RWPE2 (cell line): ENCODE measurements at places on chromosomes 7 and 10.

DNA sequence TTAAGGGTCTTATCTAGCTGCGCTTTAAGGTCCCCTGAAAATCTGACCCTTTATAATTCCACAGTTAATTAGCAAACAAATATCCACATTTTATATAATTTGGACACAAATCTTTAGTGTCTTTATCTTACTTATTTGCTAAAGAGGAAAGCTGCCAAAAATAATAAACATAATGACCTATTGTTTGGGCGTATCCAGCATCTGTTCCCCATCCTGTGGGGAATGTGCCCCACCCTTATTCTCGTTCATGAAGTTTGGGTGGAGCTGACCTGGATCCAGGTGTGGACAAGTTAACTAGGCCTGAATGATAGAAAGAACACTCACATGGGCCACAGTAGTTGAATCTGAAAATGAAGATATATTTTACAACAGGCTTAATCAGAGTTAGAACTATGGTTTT, 218.3 kb downstream of the CRPPA start:
- H3K27ac ChIP-seq = peak overlapping the region; percentile 39
- no peaks in the 10 kb centered on the region for H3K36me3 ChIP-seq
- no peaks in the 10 kb centered on the region for H3K27me3 ChIP-seq
- peaks cover 29% of the 10 kb centered on the region for H3K4me1 ChIP-seq
- DNase-seq = no peak

DNA sequence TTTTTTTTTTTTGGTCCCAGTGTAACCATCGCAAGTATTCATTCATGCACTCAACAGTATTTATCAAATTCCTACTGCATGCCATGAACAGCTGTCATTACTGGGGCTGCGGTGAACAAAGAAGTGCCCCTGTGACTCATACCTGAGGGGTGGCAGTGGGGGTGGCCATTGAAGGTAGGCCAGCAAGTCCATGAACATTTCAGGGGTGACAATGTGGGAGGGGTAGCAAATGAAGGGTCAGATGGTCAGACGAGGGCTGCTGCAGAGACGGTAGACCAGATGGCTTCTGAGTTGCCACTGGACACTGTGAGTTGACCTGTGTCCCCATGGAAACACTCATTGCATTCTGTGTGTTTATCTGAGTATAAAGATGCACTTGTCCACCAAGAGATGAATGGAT, 92.5 kb upstream of the PITRM1 start:
- no peaks in the 10 kb centered on the region for H3K27me3 ChIP-seq
- DNase-seq = no peak
- H3K4me3 ChIP-seq = no peak overlapping the region
- H3K36me3 ChIP-seq = no peaks in the 10 kb centered on the region

- no peaks in the 10 kb centered on the region for H3K36me3 ChIP-seq
- H3K4me1 ChIP-seq = no peaks in the 10 kb centered on the region
- no peak overlapping the region for H3K27ac ChIP-seq
- DNase-seq = no peak
These were observed 128.4 kb downstream of the ADAM12 start for GRCh38 chr10:126259760-126260479.

- H3K4me1 ChIP-seq = peaks cover 11% of the 10 kb centered on the region
- H3K27me3 ChIP-seq = no peaks in the 10 kb centered on the region
- DNase-seq = no peak
- H3K36me3 ChIP-seq = no peaks in the 10 kb centered on the region
- H3K4me3 ChIP-seq = no peak overlapping the region
These were observed 5.8 kb downstream of the CFAP69 start for GRCh38 chr7:90250601-90251303.

DNA sequence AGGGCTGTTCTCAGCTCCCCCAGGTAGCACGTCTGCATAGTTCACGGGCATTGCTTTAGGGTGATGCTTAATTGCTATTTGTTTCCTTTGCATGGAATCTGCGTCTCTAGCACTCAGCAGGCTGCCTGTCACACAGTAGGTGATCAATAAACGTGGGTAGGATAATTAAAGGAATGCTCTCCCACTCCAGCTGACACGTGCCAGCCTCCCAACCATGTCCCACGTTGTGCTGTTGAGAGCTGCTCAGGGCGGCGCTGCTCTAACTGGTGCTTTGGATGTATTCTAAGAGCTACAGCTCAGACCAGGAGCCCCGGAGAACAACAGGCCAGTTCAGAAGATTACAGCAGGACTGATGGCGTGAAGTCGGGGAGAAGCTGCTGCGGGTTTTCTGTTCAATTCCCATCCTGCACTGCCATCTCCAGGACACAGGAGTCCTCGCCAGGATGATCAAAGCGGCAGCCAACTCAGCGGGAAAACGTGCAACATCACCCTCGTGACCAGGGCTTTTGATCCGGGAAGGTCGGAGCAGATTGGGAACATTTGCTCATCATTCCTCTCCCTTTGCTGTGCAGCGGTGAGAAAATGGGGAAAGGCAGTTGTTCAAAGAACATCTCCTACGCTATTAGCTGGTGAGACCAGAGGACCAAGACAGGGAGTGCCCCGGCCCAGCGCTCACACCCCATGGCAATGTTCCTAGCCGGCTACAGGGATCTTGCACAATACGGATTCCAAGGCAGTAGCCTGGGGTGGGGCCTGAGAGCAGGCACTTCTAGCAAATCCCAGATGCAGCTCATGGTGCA, 50.5 kb upstream of the FOXK1 start:
- DNase-seq = peak; percentile 86
- peak overlapping the region; percentile 18 for H3K4me3 ChIP-seq
- no peaks in the 10 kb centered on the region for H3K36me3 ChIP-seq
- H3K27ac ChIP-seq = peak overlapping the region; percentile 43
- no peaks in the 10 kb centered on the region for H3K27me3 ChIP-seq

GRCh38 chr10:112898540-112899390, 51.3 kb upstream of the TCF7L2 start:
- no peak for DNase-seq
- H3K36me3 ChIP-seq = no peaks in the 10 kb centered on the region
- H3K27ac ChIP-seq = no peak overlapping the region
- no peaks in the 10 kb centered on the region for H3K4me1 ChIP-seq
- no peaks in the 10 kb centered on the region for H3K27me3 ChIP-seq

DNA sequence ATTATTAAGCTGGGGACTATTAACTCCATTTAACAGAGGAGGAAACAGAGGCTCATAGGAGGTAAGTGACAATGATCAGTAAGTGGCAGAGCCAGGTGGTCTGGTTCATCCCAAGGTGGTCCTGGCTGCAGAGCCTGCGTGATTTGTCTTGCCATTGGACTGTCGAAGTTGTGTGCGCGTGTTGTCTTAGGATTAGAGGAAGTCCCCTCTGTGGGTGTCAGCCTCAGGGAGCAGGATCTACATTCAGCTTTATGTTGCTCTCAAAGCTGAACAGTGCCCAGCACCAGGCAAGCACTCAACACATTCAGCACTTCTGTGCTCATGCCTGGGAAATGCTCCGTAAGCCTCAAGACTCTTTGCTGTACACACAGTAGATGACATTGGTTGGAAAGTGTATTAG, 139.5 kb downstream of the HERPUD2 start:
- H3K27ac ChIP-seq = no peak overlapping the region
- H3K36me3 ChIP-seq = no peaks in the 10 kb centered on the region
- H3K27me3 ChIP-seq = no peaks in the 10 kb centered on the region
- no peak for DNase-seq
- H3K4me1 ChIP-seq = peaks cover 7% of the 10 kb centered on the region
- H3K4me3 ChIP-seq = no peak overlapping the region

DNA sequence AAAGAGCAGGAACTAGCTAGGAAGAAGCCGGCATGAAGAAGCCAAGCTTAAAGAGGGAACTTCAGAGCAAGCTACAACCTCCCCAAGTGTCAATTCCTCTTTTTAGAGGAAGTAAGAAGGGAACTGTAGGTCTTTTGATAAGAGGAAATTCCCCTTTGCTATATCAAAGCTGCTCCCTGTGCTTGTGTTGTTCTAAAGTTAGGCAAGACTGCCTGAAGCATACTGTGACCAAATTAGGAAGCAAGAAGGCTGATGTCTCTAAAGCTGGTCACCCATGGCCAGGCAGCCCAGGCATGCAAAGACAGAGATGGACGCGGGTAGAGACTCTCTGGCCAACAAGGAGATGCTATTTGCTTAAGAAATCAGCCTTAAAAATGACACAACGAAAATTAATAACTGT, 87.9 kb downstream of the RNF216 start:
- H3K4me1 ChIP-seq = peaks cover 39% of the 10 kb centered on the region
- H3K36me3 ChIP-seq = peaks cover 6% of the 10 kb centered on the region; the same call in 1 of the 2 replicates
- H3K4me3 ChIP-seq = no peak overlapping the region
- no peak for DNase-seq
- H3K27ac ChIP-seq = peak overlapping the region; percentile 93

- no peaks in the 10 kb centered on the region for H3K36me3 ChIP-seq
- no peaks in the 10 kb centered on the region for H3K4me1 ChIP-seq
- H3K27ac ChIP-seq = no peak overlapping the region
- H3K4me3 ChIP-seq = no peak overlapping the region
- DNase-seq = no peak
These were observed 574.3 kb upstream of the FOXK1 start for GRCh38 chr7:4107839-4108238.

DNA sequence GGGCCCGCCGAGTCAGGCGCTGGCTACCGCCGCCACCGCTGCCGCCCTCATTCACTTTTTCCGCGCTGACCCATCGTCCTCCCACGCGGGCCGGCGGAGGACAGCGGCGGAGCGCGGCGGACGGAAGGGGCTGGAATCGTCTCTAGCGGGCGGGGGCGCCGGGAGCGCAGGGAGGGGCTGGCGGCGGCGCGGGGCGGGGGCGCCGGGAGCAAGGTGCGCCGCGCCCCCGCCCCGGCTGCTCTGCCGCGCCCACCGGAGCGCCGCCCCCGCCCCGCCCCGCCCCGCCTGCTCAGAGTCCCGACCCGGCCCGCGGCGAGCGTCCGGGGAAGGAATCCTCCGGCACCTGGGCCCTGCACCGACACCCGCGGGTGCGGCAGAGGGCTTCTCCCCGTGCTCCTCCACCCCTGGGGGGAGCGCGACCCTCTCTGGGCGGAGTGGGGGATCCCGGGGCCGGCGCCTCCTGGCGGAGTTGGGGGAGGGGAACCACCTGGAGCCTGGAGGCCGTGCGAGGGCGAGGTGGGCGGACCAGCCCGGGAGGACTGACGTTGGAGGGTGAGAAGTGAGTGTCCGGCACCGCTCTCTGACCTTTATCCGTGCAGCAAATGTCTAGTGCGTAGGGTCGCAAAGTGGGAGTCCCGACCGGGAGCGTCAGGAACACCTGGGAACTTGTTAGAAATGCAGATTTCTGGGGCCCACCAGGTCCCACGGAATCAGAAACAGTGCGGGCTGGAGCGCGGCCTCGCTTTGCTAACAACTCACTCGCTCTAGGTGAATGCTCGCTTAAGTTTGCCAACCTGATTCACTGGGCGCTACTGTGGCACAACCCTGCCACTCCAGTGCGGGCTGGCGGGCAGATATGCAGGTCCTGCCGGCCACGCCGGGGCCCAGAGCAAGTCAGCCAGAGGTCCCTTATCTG, at the start of gene COBL:
Gene COBL (minus strand): TSS at position 144 of the 916 bp plus-strand sequence. CDS start 176 bp downstream, outside the sequence.
- no peaks in the 10 kb centered on the region for H3K36me3 ChIP-seq
- no peaks in the 10 kb centered on the region for H3K4me1 ChIP-seq
- H3K4me3 ChIP-seq = peak within 1 kb of the TSS; percentile 52
- DNase-seq = no peak
- peak within 1 kb of the TSS; percentile 23 for H3K27ac ChIP-seq

DNA sequence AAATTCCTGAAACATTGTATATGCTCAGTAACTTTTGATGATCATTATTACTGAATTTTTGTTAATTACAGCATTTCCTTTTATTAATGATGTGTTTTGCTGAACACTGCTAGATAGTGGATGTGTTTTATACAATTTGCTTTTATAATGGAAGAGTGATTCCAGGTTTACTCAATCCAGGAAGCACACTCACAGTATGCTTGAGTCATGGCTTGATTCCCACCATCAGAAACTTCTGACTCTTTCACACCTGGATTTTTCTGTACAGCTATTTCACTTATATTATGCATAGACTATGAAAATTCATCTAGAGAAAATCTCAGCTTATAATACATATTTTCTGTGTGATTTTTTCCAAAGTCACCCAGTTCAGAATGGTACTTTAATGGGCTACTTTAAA, 1040.9 kb downstream of the GRM8 start:
- H3K36me3 ChIP-seq = no peaks in the 10 kb centered on the region
- no peak overlapping the region for H3K4me3 ChIP-seq
- H3K4me1 ChIP-seq = peaks cover 26% of the 10 kb centered on the region
- no peak overlapping the region for H3K27ac ChIP-seq

GRCh38 chr10:75191821-75192568, 18.6 kb upstream of the VDAC2 start:
- no peak for DNase-seq
- no peak overlapping the region for H3K4me3 ChIP-seq
- peaks cover 30% of the 10 kb centered on the region for H3K4me1 ChIP-seq
- no peaks in the 10 kb centered on the region for H3K27me3 ChIP-seq
- H3K36me3 ChIP-seq = no peaks in the 10 kb centered on the region
- H3K27ac ChIP-seq = peak overlapping the region; percentile 58

- no peaks in the 10 kb centered on the region for H3K36me3 ChIP-seq
- H3K4me1 ChIP-seq = no peaks in the 10 kb centered on the region
- H3K27ac ChIP-seq = no peak overlapping the region
These were observed 81.8 kb downstream of the PAX2 start for GRCh38 chr10:100826983-100827818.

DNA sequence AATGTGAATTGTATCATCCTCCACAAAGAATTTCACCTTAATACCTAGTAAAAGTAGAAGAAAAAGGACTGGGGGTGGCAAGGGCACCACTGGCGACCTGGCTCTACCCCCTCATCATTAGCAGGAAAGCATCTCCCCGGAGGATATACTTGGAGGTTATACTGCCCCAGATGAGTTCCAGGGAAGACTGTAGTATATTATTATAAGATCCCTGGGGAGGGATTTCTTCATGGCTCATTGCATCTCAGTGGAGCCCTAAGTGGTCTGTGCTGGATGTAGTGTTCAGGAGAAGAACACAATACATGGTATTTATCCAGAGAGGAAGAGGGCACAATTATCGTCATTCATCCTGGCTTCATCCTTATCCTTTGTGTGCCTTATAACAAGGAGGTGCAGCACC, 14.2 kb upstream of the DYNC1I1 start:
- DNase-seq = no peak
- H3K27me3 ChIP-seq = peaks cover 27% of the 10 kb centered on the region
- no peaks in the 10 kb centered on the region for H3K36me3 ChIP-seq
- no peak overlapping the region for H3K4me3 ChIP-seq

- no peaks in the 10 kb centered on the region for H3K36me3 ChIP-seq
- no peak overlapping the region for H3K27ac ChIP-seq
These were observed 191.1 kb downstream of the ZNF438 start for GRCh38 chr10:30840395-30841050.

DNA sequence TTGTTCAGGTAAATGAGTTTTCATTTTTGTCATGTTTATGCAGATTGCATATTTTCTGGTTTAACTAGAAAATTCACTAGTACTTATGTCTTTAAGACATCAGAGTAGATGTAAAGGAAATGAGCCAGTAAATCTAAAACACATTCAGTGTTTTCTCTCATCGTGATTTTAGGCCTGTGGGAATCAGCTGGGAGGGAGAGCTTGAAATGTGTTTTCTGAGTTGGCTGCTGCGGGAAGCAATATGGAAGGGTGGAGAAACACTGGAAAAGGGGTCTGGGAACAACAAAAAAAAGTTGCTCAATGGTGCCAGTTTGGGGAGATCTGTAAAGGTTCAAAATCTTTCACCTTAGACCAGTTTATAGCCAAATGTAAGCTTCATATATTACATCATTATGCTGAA, 284.1 kb downstream of the POU6F2 start:
- H3K4me1 ChIP-seq = no peaks in the 10 kb centered on the region
- H3K36me3 ChIP-seq = no peaks in the 10 kb centered on the region
- DNase-seq = no peak
- H3K27ac ChIP-seq = no peak overlapping the region
- H3K4me3 ChIP-seq = no peak overlapping the region
